Fibroblast of upper back skin (primary cell): ENCODE measurements at places on chromosomes 2 and 18.
A peak's percentile ranks its signal among the peaks of the same experiment; 100 is the strongest.

GRCh38 chr2:178412047-178412446 is 38.9 kb downstream of the PRKRA start:
- no peak for DNase-seq

DNA sequence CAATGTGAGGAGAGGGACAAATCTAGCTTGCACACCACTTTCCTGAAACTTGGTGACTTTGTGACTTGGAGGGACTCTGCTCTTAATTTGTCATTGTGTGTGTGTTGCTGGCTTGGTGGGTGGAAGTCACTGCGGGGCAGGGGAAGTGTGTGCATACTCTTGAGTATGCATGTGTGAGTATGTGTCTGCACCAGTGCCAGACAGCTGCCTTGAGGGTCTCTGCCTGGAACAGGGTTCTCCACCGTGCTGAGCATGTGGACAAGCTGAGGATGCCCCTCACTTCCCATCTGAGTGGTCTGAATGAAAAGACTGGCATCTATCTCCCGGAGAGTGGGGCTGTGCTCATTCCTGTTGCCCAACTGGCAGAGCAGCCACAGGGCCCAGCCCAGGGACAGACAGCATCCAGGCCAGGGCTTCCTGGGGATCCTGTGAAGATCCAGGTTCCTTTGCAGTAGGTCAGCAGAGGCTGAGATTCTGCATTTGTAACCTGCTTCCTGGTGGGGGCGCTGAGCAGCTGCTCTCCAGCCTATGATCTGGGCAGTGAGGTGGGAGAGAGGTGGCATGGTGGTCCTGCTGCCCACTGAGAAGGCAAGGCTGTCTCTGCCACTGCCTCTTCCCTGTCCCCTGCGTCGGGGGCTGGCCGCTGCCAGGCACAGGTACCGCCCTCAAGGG is 138.9 kb upstream of the HAAO start:
- no peak for DNase-seq

DNA sequence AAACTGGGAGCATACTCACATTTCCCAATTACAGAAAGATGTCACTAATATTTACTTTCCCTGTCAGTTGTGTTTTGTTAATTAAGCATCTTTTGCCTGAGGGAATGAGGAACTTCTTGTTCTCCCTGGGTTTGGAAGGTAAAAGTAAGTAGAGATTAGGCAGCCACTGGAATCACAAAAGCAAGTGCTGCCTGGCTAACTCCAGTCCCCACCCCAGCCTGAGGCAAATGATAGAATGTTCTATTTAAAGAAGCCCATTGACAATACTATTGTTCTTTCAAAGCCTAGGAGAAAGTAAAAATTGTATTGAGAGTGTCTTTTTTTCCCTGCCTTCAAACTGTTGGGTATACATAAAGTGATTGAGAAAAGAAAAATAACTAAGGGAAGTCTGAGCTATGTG is 93.8 kb downstream of the MBD2 start:
- DNase-seq: no peak

DNA sequence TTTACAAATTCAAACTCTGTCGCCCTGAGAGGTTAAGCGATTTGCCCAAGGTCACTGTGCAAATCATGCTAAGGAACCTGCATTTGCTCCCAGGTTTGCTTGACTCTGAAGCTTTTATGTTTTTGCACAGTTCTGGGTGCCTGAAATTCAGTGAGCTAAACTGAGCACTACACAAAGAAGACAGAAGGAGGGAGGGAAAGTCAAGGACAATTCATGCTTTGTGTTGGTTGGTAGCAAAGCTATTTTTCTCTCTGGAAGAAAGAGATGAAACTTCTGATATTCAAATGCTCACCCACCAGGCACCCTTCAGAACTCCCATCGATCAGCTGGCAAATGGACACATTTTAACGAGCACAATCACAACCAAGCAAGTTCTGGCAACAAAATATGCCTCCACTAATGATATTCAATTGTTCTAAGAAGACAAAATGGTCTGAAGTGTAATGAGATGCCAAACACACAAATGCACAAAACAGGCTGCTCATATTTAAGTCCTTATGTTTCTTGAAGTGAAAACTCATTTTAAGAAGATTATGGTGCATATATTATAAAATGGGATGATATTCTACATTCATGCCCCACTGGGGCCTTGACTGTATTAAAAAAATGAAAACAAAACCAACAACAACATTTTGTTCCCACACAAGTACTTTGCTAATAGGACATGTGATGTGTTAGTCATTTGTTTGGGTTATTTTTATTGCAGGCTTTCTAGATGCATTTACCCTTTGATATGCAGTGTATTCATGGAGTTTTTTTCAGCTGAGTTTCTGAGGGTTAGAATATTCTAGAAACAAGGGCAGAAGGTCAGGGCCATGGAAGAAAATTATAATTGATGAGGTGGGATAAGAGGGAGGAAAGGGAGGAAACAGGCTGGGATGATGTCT is 445.6 kb upstream of the CELF4 start:
- DNase-seq: no peak

GRCh38 chr18:70461323-70462077 is 172.7 kb downstream of the SOCS6 start:
- DNase-seq: no peak

DNA sequence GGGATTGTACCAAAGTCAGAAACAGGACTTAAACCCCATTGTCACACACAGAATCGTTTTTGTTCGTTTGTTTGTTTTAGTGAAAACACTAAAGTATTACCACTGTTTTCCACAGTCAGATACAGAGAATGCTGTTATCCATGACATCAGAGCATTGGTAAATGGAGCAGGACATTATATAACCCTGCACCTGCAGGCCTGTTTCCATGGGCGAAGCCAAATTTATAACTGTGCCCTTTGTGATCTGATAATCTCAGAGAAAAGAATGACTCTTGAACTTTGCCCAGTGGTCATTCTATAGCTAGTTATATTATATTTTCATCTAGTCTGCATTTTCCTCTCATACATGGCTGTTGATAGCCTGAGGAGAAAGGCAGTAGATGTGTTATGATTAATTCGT is 217.6 kb downstream of the TMEM182 start:
- no peak for DNase-seq

GRCh38 chr2:32478889-32479620 is 122.2 kb downstream of the BIRC6 start:
- DNase-seq: peak; percentile 58

DNA sequence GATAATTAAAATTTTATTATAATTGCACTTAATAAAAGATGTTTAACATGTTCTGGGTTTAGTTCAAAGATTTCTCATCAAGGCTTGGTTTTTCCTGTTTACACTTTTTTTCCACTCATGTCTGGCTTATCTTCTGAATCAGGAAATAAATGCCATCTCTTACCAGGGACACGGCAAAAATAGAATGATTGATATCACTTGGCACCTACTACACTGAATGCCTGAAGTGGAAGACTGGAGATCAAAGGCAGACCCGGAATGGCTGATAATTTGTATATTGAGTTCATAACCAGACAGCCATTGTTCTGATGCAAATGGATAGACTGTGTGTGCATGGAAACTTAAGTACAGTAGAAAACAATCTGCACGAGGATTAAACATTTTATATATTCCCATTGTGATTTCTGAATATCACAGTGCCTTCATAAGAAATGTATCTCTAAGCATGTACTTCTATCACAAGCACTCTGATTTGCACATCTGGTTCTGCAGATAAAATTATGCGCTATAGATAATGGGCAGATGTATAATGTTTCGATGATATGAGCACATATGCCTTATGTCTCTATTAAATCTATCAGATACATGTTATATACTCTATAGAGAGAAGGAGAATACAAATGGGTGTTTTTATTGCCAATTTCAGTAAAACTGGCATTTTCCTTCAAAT is 304.8 kb downstream of the RND3 start:
- no peak for DNase-seq

DNA sequence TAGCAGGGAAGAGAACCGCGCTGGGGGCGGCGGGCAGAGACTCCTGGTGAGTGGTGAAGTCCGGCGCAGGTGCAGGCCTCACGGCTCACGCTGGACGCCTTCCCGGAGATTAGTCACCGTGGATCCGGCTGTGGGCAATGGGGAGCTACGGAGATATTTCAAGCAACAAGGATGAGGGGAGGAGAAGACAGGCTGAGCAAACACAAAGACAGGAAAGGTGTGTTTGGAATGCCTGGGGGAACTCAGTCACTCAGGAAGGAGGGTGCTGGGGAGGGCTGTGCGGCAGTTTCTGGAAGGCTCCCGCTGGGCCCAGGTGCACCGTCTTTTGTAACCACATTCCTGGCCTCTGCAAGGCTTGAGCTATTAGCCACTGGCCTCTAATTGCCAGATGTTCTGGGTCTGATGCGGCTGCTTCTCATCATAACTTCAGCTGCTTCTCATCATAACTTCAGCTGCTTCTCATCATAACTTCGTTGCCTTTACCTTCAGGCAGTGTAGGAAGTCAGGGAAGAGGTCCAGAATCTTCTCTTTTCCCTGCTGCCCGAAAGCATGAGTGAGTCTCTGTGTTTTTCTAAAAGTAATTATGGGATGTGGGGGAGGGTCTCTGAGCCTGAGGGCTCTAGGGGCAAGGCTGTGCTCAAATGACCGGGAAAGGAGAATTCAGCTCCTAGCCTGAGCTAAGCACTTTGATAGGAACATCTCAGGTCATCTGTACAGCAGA is 118.9 kb downstream of the PXDN start:
- DNase-seq: peak; percentile 93

DNA sequence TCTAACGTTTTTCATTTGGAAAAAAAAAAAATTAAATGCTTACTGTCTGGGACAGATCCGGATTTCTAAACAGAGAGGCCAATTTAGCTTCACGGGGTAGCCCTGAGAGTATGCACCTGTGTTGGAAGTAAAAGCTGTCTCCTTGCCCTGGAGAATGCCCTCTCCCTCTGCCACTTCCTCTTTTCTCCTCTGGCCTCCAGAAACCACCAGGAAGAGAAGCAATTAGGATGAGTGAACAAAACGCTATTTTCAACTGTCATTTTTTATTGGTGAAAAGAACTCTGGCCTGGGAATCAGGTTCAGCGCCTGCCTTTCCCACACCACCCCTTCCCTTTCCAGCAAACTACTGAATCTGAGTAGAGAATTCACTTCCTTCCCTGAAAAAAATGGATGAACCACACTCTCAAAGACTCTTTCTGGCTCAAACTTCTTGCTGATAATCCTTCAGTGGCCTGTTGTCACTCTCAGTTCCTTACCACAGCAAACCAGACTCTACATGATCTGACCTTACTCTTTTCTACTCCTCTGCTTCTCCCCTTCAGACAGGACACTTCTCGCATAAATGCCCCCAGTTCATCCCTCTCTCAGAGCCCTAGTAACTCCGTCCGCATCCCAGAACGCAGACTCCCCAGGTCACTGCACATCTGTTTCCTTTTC is 29.8 kb downstream of the KLF7 start:
- no peak for DNase-seq

GRCh38 chr18:79396431-79397246 is 909 bp downstream of the NFATC1 start:
- DNase-seq: peak; percentile 33

DNA sequence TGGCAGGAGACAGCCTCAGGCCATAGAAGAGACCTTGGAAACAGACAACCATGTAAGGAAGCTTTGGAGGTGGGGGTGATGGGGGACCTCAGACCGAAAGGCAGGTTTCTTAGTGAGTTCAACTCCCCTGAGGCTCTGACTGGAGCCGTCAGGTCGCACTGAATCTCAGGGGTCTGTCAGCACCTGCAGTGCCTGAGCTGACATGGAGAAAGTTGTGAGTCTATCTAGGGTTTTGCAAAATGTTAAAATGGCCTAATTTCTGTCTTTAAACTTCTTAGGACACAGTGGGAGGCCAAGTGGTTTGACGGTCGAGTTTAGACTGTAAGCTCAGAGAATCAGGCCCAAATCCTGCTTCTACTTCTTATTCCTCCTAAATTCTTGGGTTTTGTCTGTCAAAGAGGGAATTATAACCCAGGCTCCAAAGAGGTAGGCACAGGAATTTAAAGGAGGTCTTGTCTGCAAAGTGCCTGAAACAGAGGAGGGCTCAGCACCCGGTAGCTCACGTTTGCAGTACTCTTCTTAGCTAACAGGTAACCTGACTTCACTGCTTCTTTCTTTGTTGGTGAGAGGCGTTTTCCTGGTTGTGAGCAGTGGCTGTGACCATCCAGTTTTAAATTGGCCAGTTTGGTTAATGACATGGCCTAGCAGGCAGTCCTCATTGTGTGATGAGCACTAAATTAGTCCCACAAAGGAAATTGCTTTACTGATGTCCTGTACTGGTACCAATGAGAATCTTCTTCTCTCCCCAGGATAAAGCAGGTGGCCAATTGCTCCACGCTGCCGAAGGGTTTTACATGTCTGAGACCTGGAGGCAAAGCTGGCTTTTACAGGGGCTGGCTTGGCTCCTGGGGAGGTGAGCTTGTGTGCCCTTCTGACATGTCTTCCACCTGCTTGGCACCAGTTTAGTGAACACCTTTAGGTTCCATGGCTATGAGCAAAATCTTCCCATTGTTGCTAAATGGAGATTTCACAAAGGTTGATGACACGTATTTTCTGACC is 95.7 kb downstream of the MYCN start:
- no peak for DNase-seq

- DNase-seq: peak; percentile 41
Observed at GRCh38 chr18:48673853-48674721, 135.3 kb downstream of the CTIF start.

DNA sequence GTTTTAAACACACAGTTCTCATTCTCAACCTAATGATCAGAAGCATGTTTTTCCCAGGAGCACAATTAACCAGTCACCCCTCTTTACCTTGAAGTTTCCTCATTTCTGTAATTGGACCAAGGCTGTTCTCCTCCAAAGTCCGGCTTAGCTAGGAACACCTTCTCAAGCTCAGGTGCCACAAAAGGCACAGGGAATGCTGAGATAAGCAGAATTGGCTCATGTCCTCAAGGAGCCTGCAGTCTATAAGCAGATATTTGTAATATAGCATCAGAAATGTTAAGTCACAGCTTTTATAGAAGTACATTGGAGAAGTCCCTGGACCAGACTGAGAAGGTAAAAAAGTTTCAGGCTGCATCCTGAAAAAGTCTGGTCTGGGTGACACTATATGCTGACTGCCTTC is 20.7 kb downstream of the OSR1 start:
- DNase-seq: no peak

DNA sequence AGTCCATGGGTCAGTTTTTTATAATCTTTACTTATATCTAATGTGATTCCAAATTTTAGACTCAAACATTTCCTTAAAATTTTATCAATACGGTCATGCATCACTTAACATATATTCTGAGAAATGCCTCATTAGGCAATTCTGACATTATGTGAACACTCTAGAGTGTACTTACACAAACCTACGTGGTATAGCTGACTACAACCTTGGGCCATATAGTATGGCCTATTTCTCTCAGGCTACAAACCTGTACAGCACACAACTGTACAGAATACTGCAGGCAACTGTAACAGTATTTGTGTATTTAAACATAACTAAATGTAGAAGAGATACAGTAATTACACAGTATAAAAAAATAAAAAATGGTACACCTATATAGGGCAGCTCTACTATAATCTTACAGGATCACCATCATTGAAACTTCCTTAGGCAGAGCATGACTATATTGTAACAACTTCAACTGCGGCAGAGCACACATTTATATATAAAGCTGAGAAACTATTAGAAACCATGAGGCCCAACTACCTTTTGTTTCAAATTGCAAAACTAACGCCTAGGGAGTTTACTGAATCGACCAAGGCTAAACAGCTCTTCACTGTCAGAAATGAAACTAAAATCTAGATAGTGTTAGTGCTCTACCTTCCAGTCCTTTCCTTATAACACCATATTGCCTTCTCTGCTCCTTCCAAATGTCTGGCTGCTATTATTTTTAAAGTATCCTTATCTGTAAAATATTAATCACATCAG is 6.9 kb downstream of the YES1 start:
- no peak for DNase-seq

GRCh38 chr2:205670292-205670691 is 12.0 kb upstream of the NRP2 start:
- DNase-seq: no peak

- no peak for DNase-seq
Observed at GRCh38 chr2:232486558-232487384, 863 bp downstream of the ECEL1 start.
